ENCODE measurements at places on chromosomes 2 and 18.
A peak's percentile ranks its signal among the peaks of the same experiment; 100 is the strongest.

DNA sequence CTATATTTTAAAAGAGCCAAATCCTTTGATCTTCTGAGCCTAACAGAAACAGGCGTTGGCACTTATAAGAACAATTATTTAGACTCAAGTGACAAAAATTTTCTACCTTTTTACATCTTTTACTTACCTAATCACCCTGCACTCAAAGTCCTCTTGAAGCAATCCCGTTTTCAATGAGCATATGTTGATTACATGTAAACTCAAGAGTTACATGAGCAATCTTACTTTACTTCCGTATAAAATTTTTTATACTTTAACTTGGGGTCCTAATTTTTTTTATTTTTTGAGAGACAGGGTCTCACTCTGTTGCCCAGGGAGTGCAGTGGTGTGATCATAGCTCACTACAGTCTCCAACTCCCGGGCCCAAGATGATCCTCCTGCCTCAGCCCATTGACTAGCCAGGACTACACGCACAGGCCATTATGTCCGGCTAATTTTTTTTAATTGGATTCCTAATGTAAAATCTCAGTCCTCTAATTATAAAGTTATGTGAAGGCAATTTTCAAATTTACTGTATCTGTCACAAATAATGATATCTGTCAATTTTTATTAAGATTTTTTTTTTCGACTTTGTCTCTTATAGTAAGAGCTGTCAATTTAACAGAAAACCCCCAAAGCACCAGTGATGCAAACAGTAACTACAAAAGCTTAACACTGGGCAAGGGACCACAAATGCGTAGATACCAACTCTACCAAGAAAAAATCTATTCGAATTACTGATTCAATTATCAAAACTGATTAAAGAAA, 19.1 kb upstream of the STPG4 start:
- no peak for DNase-seq

DNA sequence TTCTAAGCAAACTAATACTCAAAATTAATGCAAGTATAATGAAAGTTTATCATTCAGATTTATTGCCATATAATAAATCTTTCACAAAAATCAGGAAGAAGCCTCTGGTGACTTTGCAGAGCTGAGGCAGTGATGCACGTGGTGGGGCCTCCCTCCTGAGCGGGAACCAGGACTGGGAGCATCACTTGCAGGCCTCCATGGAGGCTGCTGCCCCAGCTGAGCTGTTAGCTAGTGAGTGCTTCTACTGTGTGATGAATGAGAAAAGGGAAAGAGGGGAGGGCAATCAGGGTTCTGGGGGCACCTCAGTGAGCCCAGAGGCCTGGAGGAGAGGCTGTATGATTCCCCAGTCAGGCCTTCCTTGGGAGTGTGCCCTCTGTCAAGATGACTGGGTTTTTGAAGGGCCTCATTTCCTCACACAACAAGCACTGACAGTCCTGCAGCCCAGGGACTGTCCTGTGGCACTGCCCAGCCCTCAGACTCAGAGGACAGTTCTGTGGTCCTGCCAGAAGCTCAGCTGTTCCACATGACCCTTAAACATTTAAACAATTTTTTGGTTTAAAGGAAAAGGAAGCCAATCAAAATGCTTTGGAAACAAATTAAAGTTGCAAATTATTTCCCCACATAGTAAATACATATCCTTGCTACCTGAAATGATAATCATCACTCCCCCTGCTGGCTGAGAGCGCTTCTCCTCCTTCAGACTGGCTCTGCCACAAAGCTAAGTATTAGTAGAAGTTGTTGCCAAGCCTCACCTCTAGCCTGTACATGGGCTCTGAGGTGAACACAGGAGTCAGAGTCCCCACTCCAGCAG, 90.9 kb upstream of the SMAD7 start:
- peak; percentile 60 for DNase-seq

- no peak for DNase-seq
Measured at GRCh38 chr18:59917422-59917821, 17.6 kb downstream of the PMAIP1 start.

GRCh38 chr2:69998761-69999160, 37.3 kb upstream of the ASPRV1 start:
- DNase-seq, result no peak

GRCh38 chr2:55363636-55364035, 56.0 kb downstream of the CCDC88A start:
- DNase-seq, result no peak

- DNase-seq, result no peak
Measured at GRCh38 chr2:6748406-6749067, 117.2 kb downstream of the CMPK2 start.

GRCh38 chr2:226687641-226688253, 111.9 kb downstream of the IRS1 start:
- DNase-seq, result no peak

DNA sequence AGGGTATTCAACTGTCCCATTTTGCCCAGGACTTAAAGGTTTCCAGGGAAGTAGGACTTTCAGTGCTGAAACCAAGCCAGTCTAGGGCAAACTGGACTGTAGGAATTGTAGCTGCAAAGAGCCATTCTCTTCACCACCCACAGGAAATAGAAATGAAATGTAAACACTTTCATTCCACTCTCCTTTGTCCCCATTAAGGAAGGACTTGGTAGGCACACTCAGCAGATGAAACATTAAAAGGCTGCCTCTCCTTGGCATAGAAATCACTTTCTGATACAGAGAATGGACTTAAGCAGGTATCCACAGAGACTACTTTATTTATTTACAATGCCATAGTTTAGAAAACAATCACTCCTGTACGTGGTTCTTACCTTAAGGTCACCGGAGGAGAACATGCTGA, 102.9 kb upstream of the CCDC195 start:
- no peak for DNase-seq

DNA sequence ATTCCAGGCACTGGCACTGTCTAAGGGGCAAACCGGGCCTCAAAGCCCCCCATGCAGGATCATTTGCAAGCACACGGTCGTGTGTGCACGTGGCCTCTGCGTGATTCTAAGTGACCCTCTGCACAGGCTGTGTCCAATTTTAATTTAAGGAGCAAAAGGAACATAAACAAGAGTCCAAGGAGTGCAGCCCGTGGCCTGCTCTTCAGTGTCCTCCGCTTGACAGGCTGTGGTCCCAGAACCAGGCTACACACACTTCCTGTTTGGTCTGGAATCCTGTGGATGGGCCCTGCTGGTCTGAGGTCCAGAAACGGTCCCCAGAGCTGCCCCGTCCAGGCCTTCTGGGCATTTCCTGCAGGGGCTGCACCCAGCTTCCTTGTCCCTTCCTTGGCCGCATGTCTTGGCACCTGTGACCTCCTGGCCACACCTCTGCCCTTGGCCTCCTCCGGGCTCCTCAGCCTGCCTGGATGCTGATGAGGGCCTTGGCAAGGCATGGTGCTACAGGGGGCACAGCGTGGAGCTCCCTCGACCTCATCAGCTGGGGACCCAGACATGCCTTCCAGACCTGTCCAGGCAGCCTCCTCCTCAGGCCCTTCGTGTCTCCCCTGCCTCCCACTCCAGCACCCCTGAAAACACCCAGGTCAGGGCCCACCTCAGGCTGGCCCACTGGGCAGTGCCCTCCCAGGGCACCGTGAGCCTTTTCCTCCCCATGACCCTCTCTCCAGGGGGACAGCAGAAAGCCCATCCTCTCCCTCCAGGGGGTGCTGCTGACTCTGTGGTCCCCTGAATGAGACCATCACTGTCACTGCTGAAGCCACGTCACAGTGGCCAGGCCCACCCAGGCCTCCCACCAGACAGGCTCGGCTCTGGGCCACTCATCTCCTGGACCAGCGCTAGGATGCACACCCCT, 136.4 kb upstream of the GPC1 start:
- no peak for DNase-seq

- no peak for DNase-seq
Measured at GRCh38 chr18:66792466-66792865, 188.6 kb upstream of the CDH19 start.

DNA sequence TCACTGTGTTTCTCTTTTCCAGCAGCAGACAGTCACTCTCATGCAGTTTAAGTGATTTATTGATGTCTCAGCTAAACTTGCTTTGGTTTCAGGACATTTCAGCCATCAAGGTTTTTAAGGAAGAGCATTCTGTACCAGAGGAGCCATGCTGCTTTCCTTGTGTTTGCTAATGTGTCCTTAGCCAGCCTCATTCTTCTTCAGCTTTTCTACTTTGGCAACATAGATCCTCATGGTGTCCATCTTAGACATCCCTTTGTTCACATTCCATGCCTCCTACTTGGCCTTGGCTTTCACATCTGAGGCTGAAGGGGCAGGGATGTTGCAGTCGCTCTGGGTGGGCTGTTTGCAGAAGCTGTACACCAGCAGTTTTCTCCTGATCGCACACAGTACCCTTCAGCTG, 68.2 kb downstream of the OTX1 start:
- DNase-seq, result no peak

DNA sequence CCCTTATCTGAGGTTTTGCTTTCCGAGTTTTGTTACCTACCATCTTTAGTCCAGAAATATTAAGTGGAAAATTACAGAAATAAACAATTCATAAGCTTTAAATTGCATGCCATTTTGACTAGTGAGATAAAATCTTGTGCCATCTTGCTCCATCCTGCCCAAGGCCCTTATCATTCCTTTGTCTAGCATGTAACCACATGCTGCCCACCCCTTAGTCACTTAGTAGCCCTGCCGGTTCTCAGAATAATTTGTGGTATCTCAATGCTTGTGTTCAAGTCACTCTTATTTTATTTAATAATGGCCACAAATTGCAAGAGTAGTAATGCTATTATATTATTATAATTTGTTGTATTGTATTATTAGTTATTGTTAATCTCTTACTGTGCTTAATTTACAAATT, 36.8 kb upstream of the VPS54 start:
- DNase-seq, result no peak

DNA sequence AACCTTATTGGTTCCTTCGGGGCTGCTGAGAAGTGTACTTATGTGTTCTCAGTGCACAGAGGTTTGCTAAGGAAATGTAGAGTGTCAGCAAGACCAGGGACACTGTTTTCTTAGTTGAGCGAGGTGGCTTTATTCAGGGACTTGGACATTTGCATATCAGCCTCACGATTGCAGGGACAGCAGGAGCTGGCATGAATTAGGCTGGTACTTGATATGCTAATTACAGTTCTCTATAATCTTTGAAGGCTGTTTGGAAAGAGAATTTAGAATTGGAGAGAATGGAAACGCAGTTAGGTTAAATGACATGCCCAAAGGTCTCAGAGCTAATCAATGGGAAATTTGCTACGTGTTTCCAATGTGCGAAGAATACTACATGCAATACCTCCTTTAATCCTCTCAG, 18.7 kb upstream of the MTCL1 start:
- no peak for DNase-seq

GRCh38 chr2:191023235-191023679, 9.3 kb upstream of the STAT1 start:
- no peak for DNase-seq

DNA sequence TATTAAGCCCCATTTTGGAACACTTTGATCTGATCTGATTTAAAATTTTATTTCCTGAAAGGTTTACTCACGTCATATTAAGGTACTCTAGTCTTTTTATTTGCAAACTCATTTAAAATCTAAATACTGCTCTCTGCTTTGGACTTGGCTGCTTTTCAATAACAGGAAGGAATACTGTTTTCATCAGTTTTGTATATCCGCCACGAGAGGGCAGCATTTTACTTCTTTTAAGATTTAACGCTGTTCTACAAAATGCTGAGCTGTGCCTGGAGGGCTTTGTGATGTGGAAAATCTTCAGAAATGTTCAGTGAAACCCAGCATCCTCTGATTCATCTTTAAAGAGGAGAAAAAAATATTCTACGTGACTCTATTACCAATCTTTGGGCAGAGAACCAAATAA, 37.5 kb upstream of the SLC38A11 start:
- DNase-seq, result peak; percentile 57

GRCh38 chr2:100211521-100211920, 69.1 kb upstream of the AFF3 start:
- no peak for DNase-seq

DNA sequence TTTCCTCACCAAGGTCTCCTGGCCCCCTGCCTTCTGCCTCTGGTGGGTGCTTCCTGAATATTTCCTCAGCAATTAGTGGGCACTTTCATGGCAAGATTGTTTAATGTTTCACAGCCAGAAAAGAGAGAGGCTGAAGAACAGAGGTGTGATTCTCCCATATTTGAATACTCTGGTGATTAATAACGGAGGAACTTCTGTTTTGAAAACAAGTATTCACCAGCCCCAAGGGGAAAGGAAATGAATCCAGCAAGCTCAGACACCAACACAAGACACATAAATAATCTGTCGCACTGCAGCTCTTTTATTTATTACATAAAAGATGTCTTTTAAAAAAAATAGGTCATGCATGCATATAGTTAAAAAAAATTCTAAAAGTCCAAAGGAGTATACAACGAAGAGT, 57.7 kb downstream of the MRPL35 start:
- no peak for DNase-seq

DNA sequence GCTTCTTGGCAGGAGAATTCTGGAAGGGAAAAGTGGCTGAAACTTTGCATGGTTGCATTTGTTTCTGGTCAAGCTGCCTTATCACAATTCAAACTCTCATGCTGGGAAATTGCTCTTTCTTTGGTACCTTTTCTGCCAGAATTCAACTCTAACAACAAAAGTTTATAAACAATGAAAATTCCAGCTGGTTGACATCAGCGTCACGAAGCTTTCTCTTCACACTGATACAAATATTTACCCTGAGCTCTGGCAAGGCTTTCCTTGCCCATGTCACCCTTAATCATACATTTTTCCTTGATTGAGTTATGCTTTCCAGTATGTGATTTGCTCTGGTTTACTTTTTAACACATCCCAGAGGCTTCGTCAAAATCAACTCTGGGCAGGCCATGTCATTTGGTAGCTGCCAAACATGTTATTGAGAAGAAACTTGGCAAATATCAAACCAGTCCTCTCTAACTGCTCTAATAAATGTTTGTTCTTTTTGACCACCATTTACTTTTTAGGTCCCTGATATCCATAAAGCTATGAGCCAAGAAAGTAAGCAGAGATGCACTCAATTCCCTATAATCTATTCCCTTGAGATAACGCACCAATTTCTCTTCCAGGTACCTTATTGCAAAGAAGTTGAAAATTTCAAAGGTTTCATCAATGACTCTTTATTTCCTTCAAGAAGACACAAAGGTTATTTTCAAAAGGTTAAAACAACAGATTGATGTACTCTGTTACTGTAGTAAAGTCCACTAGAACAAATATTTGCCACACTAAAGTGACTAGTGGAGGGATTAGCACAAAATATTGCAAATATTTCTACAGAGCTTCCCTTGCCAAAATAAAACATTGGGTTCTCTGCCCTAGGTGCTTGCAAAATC, 1241.1 kb upstream of the ZEB2 start:
- no peak for DNase-seq

DNA sequence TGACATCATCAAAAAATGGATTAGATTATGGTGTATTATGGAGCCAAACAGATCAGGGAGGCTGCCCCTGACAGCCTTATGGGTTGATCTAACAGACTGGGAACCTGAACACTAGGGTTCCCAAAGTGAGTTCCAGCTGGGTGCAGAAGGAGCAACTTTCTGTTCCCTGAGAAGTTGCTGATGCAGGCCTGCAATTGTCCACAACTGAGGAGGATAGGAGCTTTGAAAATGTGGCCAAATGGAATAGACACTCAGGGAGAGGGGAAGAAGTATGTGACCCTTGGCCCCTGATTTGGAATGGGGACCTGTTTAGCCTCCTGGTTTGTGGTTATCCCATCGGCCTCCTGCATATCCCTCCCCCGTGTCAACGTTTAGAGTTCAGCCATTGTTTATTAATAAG, 262.2 kb upstream of the SKOR2 start:
- DNase-seq, result no peak
